Activated CD8-positive, alpha-beta T cell treated with anti-CD3 and anti-CD28 coated beads, Interleukin-2, amount 10 ng/mL, durations not matched to agents 7 days and 5 days (primary cell): ENCODE measurements at places on chromosomes 4 and X.

DNA sequence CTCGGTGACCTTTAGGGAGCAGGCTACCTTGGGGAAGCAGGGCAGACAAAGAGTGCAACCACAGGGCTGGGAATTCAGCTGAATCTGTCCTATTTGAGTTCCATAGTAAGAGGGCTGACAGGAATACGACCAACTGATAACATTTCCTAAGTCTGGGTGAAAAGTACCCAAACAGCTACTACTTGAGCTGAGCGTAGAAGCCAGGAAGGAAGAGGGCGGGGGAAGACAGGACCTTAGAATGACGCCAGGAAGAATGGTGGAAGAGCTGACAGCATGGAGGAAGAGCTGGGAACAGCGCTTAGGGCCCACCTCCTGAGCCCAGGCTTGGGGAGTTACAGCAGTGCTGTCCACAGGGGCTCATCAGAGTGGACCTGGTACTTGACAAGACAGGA, 14.4 kb downstream of the MECP2 start:
- H3K4me1 ChIP-seq = peaks cover 25% of the 10 kb centered on the region
- no peaks in the 10 kb centered on the region for H3K27me3 ChIP-seq
- H3K36me3 ChIP-seq = peaks cover 40% of the 10 kb centered on the region
- H3K27ac ChIP-seq = no peak overlapping the region
- H3K4me3 ChIP-seq = no peak overlapping the region

- H3K36me3 ChIP-seq = no peaks in the 10 kb centered on the region
- H3K4me1 ChIP-seq = no peaks in the 10 kb centered on the region
- no peaks in the 10 kb centered on the region for H3K27me3 ChIP-seq
- no peak overlapping the region for H3K4me3 ChIP-seq
- DNase-seq = no peak
Measured at GRCh38 chr4:139718358-139718757, 52.7 kb downstream of the MGST2 start.

DNA sequence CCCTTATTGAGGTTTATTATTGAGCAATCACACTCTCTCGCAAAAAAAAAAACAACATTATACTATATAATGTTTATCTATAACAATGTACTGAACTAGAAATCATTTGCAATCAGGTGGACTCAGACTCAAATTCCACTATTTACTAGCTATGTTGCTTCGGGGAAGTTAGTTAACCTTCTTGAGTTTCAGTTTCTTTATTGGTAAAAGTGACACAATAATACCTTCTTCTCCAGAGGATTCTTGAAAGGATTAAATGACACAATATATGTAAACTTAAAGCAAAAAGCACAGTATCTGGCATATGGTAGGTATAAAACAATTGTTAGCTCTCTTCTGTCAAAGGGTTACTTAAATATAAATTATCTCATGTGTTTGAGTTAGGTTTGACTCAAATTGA, 31.5 kb upstream of the HDAC8 start:
- no peaks in the 10 kb centered on the region for H3K36me3 ChIP-seq
- no peaks in the 10 kb centered on the region for H3K27me3 ChIP-seq
- H3K4me3 ChIP-seq = no peak overlapping the region
- DNase-seq = no peak
- H3K4me1 ChIP-seq = peaks cover 4% of the 10 kb centered on the region

GRCh38 chrX:136752796-136753195, 27.9 kb downstream of the ARHGEF6 start:
- H3K27me3 ChIP-seq = no peaks in the 10 kb centered on the region
- peaks cover 88% of the 10 kb centered on the region for H3K4me1 ChIP-seq
- peaks cover 31% of the 10 kb centered on the region for H3K36me3 ChIP-seq
- H3K4me3 ChIP-seq = no peak overlapping the region
- DNase-seq = no peak

DNA sequence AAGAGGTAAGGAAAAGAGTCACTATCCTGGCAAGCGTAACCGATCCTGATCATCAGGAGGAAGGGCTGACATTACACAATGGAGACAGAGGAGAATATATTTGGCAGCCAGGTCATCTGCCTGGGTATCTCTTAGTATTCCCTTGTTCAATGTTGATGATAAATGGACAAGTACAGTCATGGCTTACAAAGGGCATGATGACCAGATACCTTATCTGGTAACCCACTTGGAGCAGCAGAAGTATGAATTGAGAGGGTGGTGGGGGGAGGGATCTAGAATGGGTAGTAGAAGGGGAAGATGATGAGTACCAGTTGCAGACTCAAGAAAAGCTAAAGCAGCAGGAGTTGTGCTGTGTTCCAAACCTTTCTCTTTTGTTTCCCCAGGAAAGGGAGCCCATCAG, 17.3 kb downstream of the F8 start:
- no peak for DNase-seq
- no peak overlapping the region for H3K27ac ChIP-seq
- H3K4me1 ChIP-seq = no peaks in the 10 kb centered on the region
- H3K27me3 ChIP-seq = peaks cover 3% of the 10 kb centered on the region

DNA sequence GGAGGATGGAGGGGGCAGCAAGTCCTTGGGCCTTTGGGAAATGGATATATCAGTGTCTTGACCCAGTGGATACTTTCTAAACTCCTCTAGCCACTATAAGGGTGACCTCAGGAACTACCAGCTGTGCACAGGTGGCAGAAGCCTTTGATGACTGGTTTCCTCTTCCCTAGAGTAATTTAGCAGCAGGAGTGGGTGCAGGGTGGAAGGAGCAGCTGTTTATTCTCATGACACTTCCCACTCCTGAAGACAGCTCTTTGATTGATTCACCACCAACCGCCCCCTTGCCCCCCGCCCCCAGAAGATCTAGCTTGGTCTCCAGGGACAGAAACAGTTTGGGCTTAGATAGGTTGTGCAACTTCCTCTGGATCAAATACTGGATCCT, 63.0 kb downstream of the GPC3 start:
- H3K27ac ChIP-seq = peak overlapping the region; percentile 93
- no peaks in the 10 kb centered on the region for H3K36me3 ChIP-seq
- no peak overlapping the region for H3K4me3 ChIP-seq
- peaks cover 18% of the 10 kb centered on the region for H3K4me1 ChIP-seq

DNA sequence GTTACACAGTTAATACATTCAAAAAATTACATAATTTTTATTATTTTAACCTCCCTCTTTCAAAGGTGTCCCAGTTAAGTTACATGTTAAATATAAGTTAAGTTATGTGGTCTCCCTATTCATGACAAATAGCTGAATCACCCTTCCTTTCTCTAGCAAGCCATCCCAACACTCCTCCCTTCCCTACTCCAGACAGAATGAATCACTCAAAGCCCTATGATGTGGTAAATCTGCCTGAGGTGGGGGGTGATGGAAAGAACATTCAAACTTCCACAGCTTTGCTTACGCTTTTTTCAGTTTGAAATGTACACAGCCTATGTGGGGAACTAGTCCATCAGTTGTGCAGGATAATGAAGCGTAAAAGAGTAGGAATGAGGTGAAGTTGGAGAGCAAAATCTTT, 90.2 kb downstream of the CXCL13 start:
- H3K4me3 ChIP-seq = no peak overlapping the region
- no peak overlapping the region for H3K27ac ChIP-seq
- H3K36me3 ChIP-seq = no peaks in the 10 kb centered on the region
- DNase-seq = no peak

- H3K27me3 ChIP-seq = no peaks in the 10 kb centered on the region
- no peak overlapping the region for H3K27ac ChIP-seq
- no peak overlapping the region for H3K4me3 ChIP-seq
Measured at GRCh38 chr4:10089346-10089745, 27.3 kb downstream of the WDR1 start.

GRCh38 chrX:20606831-20607230, 340.1 kb upstream of the RPS6KA3 start:
- no peak overlapping the region for H3K4me3 ChIP-seq
- no peak overlapping the region for H3K27ac ChIP-seq
- no peaks in the 10 kb centered on the region for H3K36me3 ChIP-seq

GRCh38 chr4:61342061-61342460, 141.9 kb downstream of the ADGRL3 start:
- H3K27ac ChIP-seq = no peak overlapping the region
- DNase-seq = no peak
- H3K4me3 ChIP-seq = no peak overlapping the region

DNA sequence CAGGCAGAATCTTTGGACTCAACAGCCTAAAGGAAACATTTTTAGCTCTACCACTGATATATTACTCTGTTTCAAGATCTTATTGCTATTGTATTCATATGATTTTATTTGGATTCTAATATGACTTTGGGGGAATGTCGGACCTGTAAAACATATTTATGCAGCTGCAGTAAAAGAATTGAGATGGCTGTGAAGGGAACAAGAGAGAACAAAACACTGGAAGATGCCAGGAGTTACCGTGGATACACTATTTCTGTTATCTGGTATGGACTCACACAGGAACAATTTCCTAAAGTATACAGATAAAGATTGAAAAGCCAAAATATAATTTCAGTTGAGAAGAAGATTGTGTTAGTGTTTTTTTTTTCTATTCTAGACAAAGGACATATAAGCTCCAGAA, 113.0 kb upstream of the DCLK2 start:
- no peak for DNase-seq
- H3K4me1 ChIP-seq = no peaks in the 10 kb centered on the region
- peaks cover 3% of the 10 kb centered on the region for H3K27me3 ChIP-seq
- H3K4me3 ChIP-seq = no peak overlapping the region

GRCh38 chr4:7103607-7104365, 35.9 kb upstream of the GRPEL1 start:
- peaks cover 18% of the 10 kb centered on the region for H3K4me1 ChIP-seq
- no peaks in the 10 kb centered on the region for H3K36me3 ChIP-seq
- H3K27ac ChIP-seq = no peak overlapping the region
- H3K27me3 ChIP-seq = peaks cover 7% of the 10 kb centered on the region
- no peak for DNase-seq

DNA sequence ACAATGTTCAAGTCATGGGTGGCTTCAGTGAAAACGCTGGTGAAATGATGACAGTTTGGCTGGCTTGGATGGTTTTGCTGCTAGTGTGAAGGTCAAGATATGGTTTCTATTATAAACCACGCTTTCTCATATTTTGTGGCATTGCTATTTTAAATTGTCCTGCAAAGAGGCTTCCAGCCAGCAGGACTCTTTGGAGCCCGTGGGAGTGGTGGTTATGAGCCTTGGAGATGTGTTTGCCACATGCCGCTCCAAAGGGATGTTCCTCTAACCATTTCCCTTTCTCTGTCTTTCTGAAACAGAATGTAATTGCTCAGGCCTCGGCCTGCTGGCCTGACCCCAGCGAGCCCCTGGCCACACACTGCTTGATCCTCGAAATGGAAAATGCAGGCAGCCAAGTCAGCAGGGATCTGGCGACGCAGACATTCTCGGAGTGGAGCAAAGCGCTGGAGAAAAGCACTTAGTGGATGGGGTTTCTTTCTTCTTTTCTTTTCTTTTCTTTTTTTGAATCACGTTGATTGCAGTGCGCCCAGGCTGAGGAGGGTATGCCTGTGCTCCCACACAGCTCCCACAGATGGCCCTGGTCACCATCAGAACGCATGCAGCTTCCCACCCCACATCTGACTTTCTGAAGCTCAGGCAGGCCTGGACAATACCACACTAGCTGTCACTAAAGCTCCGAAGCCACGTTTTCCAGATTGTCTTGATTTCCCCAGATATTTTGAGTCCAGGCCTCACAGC, 114.0 kb downstream of the ENPP6 start:
- H3K27ac ChIP-seq = no peak overlapping the region
- peaks cover 8% of the 10 kb centered on the region for H3K27me3 ChIP-seq
- no peaks in the 10 kb centered on the region for H3K4me1 ChIP-seq
- H3K36me3 ChIP-seq = no peaks in the 10 kb centered on the region
